ENCODE measurements at places on chromosomes 5 and 9. TPM values are rescaled to one million over a fixed set of nuclear protein-coding genes. Genes with fewer than 3 reads are reported as not detected.

PIP5K1B gene
- not detected for total RNA-seq

- no peak for DNase-seq
These were observed 108.1 kb downstream of the FBXW11 start for GRCh38 chr5:171898386-171898785.

- DNase-seq: no peak
These were observed 8.4 kb upstream of the UBAP1 start for GRCh38 chr9:34170237-34170991.

- DNase-seq: peak; percentile 58
These were observed 30.2 kb downstream of the MAML1 start for GRCh38 chr5:179762781-179763176.

DNA sequence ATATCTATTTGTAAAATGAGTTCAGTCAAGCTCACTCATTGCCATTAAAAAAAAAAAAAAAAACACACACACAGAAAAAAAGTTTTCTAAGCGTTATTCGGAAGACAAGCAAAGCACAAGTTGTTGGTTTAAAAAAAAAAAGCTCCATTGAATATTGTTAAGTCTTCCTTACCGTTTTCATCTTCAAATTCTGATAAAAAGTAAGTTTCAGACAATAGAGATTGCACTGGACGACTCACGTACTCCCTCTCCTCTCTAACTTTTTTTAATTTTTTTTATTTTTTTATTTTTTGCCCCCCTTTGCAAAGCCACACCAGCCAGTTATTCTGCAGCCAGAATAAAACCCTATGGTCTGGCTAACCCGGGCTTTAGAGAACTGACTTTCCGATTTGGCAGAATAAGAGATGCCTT lies 544 bp downstream of the ADAMTS6 start:
- DNase-seq: no peak
